ENCODE measurements at places on chromosomes 4 and X.

DNA sequence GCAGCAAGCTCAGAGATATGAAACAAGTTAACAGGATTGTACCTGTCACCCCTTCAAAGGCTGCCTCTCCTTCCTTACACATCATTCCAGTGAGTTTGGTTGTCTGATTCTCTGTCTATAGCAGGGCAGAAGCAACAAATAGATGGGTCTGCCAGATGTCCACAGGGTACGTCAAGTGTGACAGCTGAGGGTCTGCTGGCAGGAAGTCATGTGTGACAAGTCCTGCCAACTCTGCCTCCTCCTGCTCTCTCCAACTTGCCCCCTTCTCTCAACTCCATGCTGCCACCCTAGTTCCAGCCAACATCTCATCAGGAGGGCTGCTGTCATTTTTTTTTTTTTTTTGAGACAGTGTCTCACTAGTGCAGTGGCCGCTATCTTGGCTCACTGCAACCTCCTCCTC, 109.2 kb downstream of the NSUN7 start:
- no peak for DNase-seq

DNA sequence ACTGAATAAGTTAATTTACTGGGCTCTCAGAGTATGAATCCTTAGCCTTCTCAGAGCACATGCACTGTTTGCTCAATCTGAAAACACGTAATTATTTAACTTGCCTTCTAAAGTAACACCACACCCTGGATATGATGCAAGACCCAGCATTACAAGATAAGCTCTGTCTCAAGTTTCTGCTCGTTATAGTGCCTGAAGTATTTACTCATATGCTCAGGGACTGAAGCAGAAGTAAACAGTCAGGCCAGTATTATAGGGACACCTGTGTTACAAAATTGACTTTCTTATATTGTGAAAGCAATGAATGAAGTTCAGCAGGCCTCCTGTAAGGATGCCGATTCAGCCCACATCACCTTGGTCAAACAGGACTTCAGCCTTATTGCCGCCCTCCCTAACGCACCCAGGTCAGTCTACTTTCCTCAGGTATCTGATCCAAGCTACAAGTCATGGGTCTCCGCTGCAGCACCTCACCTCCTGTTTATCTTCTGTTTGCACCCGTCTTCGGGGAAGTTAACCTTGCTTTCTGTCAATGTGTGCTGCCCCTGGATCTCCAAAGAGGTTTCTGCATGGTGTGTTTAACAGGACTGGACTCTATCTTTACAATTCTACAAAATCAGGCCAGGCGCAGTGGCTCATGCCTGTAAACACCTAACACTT, 42.8 kb upstream of the KLF3 start:
- DNase-seq: peak; percentile 79

DNA sequence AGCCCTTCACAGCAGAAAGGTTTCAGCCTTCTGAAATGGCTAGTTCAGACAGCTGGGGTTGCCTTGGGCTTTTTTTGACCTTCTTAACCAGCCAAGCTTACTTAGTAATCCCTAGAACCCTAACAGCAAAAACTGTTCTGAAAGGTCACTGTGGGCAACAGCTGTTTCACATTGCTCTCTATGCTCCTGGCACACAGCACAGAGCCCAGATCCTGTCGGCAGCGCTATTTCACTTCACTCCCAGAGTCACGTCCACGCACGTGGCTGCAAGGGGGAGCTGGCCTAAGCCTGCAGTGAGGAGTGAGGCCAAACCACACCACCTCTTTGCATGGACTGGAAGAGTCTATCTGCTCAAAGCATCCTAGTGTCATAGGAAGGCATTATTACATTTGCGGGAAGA, 32.0 kb upstream of the STS start:
- DNase-seq: no peak

DNA sequence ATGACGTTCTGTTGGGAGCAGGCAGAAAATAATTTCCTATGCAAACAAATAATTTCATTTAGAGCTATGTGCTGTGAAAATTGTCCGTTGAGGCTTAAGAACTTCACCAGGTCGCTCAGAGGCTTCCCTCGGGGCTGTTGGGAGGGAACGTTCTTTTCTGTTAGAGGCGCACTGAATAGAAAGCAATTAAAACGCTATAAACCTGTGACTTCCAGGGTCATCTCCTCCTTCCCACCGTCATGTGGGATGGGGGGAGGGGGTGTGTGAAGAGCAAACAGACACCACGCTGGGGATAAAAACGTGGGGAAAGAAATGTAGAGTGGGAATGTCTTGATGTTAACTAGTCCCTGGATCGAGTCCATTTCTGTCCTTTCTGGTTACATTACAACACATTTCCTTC, 35.2 kb upstream of the ZNF518B start:
- DNase-seq: no peak

DNA sequence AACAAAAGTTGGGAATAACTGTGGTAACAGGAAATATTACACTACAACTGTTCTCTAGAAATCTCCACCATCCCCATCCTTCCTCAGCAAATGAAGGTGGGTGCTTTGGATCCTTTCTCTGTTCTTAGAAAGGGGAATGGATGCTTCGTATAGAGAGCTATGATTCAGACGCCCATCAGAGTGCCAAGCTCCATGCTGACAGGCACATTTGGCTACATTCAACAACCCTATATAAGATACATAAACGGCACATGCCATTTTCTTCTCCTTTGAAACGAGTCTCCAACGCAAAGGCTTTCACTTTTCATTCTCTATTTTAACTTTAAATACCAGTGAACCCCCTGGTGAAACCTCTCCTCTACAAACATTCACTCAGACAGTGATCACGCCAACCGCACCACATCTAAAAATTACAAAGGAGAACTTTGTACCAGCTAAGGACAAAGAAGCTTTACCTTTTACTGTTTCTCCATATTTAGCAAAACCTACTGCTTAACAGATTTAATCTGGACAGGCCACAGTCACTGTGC, 172.5 kb downstream of the TSPAN5 start:
- DNase-seq: no peak

DNA sequence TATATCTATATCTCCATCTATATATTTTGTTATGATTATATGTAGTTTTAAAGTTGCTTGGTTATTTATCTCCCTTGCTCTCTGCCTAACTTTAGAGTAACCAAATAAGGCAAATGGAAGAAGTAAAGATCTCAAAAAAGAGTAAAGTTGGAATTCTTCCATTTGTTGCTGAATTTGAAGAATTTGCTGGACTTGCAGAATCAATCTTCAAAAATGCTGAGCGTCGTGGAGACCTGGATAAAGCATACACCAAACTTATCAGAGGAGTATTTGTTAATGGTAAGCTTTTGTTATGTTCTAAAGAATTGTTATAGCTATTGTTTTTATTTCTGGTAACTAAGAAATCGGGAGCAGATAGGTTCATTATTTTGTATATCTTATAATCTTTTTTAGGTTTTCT, 43.2 kb downstream of the EXOC1 start:
- no peak for DNase-seq

GRCh38 chr4:35970366-35970960, 273.9 kb downstream of the ARAP2 start:
- DNase-seq: no peak
